Cerebellum (tissue), 4 donors: ENCODE measurements at places on chromosomes 5 and 9.

GRCh38 chr5:159041444-159042198, 58.1 kb downstream of the EBF1 start:
- no peak for DNase-seq

GRCh38 chr5:43073597-43074546, 33.8 kb upstream of the ANXA2R start:
- no peak for DNase-seq

DNA sequence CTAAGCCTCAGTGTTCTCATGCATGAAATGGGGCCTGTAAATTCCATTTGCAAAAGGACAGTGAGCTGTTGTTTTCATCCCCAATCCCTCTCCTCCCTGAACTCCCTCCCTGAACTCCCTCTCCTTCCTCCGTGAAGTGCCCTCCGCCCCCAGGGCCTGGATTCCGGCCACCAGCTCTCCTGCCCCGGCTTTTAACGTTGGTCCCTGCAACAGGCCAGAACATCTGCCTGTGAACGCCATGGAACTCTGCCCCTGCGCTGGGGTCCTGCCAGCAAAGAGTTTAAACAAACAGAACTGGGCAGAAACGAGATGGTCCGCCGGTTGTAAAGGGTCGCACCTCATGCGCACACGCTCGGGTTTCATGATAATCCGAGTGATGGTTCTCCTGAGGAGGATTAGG, 62.4 kb downstream of the SMIM23 start:
- DNase-seq: no peak

GRCh38 chr9:570187-570586, 271.3 kb upstream of the DMRT1 start:
- no peak for DNase-seq

- no peak for DNase-seq
Measured at GRCh38 chr5:34682926-34683623, 26.9 kb downstream of the RAI14 start.

DNA sequence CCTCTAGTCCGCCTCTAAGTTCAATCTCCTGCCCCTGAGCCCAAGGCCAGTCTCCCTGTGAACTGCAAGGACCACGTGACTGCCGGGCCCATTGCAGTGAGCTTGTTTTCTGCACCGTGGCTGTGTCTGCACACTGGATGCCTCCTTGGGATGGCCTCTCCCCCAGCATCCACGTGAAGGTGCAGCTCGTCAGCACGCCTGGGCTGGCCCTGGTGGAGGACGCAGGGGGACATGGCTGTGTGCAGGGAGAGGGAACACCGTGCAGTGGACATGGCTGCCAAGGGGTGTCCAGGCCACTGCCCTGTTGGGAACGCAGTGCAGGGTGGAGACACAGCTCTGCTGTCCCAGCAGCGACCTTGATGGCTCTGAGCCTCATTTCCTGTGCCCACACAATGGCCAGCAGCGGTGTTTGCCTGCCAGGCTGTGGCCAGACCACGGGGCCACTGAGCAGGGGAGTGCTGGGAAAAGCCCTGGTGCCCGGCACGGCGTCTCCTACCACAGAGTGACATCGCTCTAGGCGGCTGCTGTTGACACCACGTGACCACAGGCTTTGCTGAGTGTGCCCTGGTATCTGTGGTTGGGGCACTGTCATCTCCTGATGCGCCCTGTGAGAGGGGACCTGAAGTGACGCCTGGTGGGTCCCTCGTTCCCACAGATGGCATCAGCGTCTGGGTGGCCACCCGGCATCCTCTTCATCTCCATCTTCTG, 26.9 kb upstream of the EXOC3 start:
- no peak for DNase-seq

DNA sequence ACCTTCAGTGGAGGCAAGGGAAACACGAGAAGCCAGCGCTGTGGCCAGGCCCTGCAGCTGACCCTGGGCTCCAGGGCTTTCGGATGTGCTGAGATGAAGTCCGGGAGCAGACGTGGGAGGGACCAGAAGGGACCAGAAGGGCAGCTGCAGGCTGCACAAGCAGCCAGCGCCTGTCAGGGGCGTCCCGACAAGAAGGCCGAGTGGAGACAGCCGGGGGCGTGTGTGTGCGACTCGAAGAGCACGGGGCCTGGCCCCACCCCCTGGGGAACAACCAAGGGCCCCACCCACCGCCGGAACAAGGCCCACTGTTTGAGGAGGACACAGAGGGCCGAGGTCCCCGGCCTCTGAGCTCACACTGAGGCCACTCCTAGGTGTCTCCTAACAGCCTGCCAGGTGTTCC, 31.4 kb downstream of the SLC12A7 start:
- no peak for DNase-seq

DNA sequence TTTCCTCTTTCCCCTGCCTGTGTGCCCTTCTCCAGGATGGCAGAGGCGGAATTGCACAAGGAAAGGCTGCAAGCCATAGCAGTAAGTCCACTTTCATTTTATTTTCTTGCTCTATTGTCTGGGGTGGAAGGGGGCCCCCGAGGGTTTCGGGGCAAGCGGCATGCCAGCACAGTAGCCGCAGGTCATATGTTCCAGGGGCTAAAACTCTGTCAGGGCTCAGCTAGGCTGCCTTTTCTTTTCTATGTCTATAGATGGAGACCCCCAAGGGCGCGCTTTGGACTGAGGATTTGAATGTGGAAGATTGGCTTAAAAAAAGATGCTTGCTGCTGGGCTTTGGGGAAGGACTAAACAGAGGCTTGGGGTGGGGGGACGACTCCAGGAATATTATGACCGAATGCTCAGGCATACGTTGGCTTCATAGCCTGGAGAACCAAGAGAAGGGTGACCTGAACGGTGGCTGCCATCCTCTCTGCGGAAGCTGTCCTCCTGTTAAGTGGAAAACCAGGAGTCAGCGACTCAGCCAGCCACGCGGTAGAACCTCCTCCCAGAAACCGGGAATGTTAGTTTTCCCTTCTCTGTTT, 545 bp downstream of the PALM2AKAP2 start:
- DNase-seq: no peak
